Astrocyte of the spinal cord (primary cell): ENCODE measurements at places on chromosomes 4 and X.

GRCh38 chr4:123215536-123215935, 181.1 kb upstream of the SPRY1 start:
- DNase-seq = no peak

- DNase-seq = no peak
These were observed 435.6 kb downstream of the GPM6A start for GRCh38 chr4:175376287-175376977.

DNA sequence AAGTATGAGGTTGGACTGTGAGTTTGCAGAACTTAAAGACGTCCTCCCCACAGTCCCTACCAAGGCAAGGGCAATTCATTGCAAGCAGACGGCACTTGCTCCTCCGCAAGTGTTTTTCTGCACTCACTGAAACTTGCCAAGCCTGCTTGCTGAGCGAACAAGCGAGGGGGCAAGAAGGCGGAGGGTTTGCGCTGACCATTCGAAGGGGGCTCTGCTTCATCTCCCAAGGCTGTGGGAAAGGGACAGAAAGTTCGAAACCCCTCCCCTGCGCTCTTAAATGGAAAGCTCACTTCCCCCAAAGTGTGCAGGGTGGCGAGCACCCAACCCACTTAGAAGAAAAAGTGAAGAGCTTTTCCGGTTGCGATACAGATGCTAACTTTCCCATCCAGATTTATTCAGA, 1.4 kb downstream of the MID1 start:
- peak; percentile 40 for DNase-seq

- no peak for DNase-seq
These were observed 7.3 kb upstream of the GALNT7 start for GRCh38 chr4:173161311-173161710.

GRCh38 chr4:10808591-10808990, 124.0 kb upstream of the CLNK start:
- peak; percentile 94 for DNase-seq

DNA sequence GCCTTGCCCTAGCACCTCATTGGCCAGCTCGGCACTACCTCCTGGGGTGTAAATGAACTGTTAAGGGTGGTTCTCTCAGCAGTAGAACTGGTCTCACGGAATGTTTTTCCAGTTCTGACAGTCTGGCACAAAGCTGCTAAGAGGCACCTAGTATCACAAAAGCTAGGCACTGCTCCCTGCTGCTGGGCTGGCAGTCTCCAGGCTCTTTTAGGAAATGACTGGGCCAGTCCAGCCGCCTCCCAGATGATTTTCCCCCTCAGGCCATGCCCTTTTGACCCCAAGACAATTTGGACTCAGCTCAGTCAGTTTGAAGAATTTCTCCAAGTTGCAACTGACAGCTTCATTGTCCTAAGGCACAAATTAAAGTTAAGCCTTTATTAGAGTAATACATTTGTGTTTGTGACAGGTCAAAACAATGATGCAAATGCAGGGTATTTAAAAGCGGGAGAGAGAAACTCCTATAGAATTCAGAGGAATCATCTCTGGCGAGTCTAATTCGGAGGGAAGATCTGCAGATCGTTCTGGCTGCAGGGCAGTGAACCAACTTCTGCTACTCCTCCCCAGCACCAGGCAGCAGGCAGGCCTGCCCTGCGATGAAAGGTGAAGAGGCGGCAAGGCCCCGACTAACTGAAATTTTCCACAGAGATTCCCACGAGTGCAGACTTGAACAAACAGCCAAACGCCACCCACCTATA, 7.9 kb downstream of the FRMD7 start:
- no peak for DNase-seq
